ENCODE measurements at places on chromosomes 2 and 18.
A peak's percentile ranks its signal among the peaks of the same experiment; 100 is the strongest.

DNA sequence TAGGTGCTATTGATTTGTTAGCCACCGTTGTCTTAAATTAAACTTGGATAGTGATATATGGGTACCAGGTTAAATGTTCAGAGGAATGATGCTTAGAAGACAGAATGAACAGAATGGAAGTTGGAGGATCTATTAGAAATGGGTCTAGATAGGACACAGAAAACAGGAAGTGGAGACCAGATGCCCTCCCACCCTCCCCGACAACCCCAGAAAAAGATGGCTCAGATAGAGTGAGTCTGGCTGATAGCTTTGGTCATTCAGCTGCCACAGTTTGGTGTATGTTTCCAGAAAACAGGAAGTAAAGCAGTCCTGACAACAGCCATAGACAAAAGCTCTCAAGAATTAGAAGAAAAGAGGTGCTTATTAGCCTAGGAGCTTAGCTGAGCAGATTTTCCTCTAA, 71.5 kb upstream of the DSG1 start:
- DNase-seq: no peak

DNA sequence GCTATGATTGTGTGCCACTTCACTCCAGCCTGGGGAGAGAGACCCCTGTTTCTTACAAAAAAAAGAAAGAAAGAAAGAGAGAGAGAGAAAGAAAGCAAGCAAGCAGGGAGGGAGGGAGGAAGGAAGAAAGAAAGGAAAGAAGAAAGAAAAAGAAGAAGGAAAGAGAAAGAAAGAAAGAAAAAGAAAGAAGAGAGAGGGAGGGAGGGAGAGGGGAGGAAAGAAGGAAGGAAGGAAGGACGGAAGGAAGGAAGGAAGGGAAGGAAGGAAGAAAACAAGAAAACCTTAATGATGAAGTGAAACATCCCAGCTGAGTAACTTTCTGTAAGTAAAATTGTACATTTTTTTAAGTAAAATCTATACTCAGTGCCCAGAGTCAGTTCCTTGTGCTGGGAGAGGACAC, 75.5 kb upstream of the GLS start:
- no peak for DNase-seq

DNA sequence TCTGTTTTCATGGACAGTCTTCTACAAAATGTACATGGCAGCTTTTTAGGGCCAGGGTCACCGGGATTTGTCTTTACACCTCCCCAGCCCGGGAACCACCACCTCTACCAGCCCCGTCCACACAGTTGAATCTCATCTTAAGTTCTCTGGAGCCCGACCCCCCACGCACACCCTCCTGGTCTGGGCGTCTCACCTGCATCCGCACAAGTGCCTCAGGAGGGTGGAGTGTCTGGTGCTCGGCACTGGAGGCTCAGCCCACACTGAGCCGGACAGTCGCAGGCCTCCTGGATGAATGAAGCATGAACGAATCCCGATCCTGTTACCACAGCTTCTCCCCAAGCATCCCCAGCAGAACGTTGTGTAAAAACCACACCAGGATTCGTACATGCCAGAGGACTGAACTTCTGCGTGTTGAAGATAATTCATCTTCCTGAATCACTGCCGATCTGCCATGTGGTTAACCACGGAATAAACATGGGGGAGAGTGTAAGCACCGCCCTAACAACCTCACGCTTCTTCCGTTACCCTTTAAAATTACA, 162.0 kb downstream of the RTP5 start:
- DNase-seq: peak; percentile 95

GRCh38 chr2:72830273-72830672, 4.4 kb upstream of the EXOC6B start:
- DNase-seq: no peak

DNA sequence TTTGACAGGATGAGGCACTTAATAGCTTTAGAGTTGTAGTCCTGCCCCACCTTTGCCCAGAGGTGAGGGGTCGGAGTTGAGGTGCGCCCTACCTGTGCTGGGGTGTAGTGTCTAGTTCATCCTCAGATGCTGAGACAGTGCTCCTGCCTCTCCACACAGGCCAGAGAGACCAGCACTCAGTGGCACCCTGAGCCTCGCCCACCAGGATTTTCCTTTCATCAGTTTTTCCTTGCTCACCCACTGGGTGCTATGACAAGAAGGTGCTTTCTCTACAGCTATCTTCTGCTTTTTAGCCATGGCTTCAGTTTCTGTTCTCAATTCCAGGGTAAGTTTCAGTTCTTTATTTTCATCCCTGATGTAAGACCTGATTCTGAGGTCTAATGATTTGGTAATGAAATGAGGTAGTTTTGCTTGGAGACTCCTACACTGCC, 16.8 kb upstream of the TMEM131 start:
- no peak for DNase-seq

DNA sequence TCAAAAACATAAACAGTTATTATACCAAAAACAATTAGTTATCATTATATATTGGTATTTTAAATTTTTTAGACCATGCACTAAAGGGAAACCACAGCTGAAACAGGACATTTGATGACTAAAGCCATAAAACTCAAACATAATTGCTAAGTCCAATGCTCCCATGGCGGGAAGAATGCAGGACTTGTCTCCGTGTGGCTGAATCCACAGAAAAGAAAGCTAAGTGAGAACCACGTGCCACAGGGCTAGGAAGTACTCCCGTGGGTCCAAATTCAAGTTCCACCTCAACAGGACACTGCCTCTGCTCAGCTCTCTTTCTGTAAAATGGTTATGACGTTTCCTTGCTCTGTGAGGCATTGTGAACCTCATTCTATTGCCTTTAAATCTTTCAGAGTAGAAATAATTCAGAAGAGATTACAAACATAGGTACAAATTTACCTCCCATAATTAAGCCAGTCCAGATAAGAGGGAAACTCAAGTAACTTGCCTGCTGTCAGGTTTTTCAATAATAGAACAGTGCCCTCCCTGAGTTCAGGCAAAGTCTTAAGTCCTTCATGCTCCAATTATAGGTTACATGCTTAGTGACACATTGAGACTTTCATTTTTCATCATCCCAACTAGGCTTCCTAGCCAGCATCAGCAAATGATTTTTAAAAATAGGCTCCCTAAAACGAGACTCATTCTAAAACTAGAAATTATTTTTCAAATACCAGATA, 36.7 kb downstream of the FTCDNL1 start:
- DNase-seq: peak; percentile 36

DNA sequence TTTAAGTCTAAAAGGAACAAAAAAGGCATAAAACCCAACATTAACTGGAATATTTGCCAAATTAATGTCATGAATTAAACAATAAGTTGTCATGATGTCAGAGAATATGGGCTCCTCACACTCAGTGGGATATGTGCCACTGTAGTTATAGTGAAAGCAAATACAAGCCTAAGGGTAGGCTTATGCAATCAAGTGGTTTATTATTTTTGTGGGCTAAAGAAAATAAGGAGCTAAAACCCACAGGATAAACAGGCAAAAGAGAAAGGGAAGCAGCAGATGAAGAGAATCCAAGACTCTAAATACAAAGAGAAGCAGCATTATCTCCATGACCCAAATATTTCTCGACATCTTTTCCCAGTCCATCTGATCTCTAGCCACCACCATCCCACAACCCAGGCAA, 17.5 kb downstream of the YWHAQ start:
- DNase-seq: peak; percentile 74

DNA sequence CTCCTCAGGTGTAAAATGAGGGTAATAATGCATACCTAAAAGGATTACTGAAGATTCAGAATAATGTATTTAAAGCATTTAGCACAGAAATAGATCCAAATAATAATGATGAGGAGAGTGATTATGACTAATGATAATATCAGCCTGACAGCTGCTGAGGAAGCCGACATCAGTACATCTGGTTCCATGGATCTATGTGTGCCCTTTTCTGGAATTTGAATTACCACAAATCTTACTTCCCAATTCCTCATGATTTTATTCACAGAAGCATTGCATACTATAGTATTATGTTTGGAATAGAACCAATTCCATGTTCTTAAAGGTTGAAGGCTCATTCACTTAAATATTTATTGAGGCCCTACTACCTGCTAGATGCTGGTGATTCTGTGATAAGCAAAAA, 248.9 kb upstream of the THUMPD2 start:
- peak; percentile 79 for DNase-seq

GRCh38 chr2:136006658-136007057, 21.2 kb upstream of the DARS1 start:
- peak; percentile 27 for DNase-seq

DNA sequence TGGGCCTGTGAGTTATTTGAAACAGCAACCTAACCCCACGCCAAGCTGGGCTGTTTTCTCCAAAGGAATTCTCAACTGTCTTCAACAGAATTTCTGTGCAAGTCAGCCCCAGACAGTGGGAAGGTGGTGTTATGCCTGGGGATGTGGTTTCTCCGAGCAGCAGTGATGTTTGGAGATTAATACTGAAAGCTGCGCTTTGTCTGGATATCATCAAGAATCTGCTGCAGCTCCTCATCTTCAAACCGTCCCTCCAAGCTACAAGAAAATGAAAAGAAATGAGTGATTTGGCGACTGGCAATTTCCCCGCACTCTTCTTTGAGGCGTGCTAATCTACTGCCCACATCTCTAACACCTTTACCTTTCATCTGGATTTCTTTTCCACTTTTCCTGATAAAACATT, 10.0 kb downstream of the POLR2D start:
- DNase-seq: no peak

- DNase-seq: no peak
Observed at GRCh38 chr18:27181726-27182125, 3.4 kb downstream of the CHST9 start.

- no peak for DNase-seq
Observed at GRCh38 chr2:140759426-140760156, 1371.2 kb downstream of the LRP1B start.

- no peak for DNase-seq
Observed at GRCh38 chr2:179876266-179876665, 14.9 kb upstream of the ZNF385B start.

GRCh38 chr2:52857722-52858121, 909.9 kb upstream of the CHAC2 start:
- DNase-seq: no peak

DNA sequence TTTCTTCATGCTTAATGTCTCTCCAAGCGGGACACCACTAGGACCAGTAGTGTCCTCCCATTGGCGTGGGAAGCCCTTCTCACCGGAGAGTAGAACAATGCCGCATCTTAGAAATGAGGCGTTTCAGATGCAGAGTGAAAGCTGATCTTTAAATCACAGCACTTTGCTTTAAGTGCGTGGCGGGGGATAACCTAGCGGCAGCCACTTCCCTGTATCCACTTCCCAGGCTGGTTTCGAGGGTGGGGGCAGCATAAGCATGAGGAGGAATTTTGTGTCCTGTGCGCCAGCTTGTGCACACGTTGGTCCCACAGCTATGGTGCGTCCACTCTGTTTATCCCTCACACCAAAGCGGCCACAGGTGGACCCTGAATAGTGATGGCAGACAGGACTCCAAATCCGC, 63.1 kb downstream of the MBP start:
- DNase-seq: no peak

DNA sequence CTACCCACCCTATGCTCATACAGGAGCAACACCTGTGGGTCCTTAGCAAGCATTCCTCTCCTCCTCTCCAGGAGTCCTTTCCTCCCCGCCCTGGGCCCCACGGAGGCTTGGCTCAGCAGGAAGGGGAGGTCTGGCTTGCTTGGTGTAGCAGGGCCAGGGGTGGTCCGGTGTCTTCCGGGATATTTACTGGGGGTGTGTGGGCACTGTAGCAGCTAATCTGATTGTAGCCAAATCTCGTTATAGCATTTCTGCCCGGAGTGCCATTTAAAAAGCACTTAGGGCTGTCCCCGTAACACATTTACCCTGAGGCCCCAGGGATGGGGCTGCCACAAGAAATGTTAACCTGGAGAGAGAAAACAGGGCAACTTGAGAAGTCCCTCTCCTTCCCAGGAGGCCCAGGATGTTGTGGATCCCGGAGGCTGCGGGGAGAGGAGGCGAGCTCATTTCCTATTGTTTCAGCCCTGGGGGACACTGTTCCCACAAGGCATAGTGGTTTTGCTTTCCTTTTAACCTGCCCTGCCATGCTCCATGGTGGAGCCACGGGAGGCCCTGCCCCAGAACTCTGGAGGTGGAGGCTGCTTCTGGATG, 134.5 kb downstream of the CLIP4 start:
- no peak for DNase-seq

DNA sequence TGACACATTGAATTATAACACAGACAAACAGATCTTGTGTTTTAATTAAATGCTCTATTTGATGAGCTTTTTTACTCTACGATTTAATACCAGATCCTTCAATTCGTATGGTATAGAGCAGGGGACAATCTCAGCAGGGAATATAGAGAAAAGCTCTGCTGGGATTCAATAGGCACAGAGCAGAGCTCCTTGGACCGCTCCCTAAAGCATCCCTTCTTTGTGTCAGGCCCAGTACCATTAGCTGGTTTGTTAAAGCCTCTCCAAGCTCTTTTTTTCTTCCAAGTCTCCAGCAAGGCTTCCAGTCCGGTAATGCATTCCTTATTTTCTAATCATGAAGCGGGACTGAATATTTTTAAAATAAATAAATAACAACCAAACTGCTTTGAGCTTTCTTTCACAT, 466.0 kb downstream of the NR4A2 start:
- no peak for DNase-seq

GRCh38 chr18:13725566-13726231, 659 bp downstream of the FAM210A start:
- no peak for DNase-seq

DNA sequence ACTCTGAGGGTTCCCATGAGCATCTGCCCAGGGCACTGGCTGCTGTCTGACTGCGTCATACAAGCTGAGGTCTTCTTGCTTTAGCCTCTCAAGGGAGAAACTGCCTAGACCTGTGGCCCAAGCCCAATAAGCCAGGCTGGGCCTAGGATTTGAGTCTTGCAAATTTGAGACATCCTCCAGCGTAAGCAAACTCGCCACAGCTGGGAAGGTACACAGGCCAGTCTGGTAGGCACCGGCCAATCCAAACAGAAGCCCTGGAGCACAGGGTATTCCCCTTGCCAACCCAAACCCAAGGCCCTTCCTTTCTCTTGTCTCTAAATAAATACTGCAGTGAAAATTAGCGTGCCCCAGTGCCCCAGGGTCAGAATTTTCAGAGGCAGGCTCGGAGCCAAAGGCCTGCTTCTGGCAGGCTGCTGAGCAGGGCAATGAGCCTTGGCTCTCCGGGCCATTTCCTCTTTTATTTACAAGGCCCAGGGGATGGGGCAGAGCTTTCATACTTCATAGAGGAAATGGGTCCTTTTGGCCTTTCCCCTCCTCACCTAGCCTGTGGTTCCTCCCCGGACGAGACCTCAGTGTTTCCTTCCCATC, 33.3 kb downstream of the POLR1A start:
- no peak for DNase-seq

DNA sequence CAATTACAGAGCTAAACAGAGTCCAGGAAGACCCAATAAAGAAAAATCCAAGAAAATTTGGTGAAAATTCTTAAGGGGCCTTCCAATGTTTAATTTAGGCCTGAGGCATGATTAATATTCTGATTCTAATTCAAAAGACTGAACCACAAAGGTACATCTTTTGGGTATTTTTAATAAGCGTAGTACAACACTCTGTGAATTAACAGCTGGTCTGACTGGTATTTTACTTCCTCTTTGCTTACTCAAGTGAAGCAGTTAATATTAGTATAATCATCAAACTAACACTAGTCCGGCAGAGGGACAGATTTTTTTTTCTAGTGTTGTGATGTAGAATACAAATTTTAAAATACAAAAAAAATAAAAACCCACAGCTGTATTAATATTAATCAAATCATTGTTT, 652.9 kb downstream of the NR4A2 start:
- DNase-seq: no peak

- DNase-seq: no peak
Observed at GRCh38 chr2:45083175-45083574, 73.9 kb upstream of the SIX2 start.

- DNase-seq: no peak
Observed at GRCh38 chr2:55951533-55951932, 28.0 kb upstream of the EFEMP1 start.

GRCh38 chr2:196804381-196804780, 4.8 kb downstream of the C2orf66 start:
- peak; percentile 13 for DNase-seq

Measured in fibroblast of skin of right quadriceps (primary cell).